ENCODE measurements at places on chromosomes 11 and 22.
A peak's percentile ranks its signal among the peaks of the same experiment; 100 is the strongest.

- no peak for DNase-seq
Measured at GRCh38 chr11:30218278-30218677, 12.5 kb upstream of the FSHB start.

DNA sequence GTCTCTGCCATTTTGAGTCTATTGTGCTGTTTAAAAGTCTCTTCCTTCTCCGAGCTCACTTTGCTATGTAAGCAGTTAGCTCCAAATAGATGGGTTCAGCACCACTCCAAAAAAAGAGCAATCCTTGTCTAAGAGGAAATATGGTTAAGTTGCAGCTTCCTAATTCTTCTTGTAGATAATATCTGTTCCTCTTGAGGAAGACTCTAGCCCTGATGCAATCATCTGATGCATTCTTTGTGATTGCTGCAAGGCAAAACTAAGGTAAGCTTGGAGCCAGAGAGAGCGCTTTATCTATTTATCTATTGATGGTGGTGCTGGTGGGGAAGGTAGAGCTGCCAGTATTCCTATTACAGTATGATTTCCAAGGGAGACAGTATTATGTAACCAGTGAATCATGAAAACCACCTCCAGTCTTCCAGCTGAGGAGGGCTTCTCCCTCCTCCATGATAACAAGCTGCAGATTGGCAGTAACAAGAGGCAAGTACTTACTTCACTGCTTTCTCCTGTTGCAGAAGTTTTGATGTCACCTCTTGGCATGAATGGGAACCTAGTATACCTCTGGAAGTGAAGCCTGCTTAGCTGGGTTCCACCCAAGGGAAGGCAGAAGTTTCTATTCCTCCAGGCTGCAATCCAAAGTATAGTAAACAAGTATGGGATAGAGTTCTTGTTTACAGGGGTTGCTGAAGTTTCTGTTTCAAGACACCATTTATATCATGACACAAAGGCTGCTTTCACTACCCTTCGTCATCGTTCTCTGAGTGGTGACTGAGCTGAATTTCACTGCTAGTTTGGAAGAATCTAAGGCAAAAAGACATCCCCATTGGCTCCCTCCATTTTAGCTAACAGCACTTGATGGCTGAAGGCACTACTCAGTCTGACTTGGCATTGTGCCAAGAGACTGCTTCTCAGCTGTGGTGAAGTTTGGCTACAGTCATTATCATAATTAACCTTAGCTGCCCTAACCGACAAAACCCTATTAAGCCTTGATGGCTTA, 49.7 kb downstream of the FDX1 start:
- DNase-seq: no peak

DNA sequence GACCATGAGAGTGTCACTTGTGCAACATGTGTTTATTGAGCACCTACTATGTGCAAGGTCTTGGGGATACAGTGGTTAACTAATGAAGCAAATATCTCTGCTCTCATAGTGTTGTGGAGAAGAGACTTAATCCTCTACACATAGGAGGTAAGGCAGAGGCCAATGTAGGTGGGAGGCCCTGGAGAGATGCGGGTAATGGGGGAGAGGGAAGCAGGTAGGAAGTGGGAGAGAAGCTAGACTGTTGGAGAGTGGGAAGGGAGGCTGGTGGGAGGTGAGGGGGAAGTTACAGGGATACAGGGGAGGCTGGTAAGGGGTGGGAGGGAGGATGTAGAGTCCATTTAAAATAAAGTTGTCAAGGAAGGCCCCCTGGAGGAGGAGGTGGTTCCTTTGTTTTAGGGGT, 240.0 kb downstream of the MIAT start:
- DNase-seq: no peak

GRCh38 chr22:38461414-38462081, 6.3 kb upstream of the KDELR3 start:
- DNase-seq: peak; percentile 66

- DNase-seq: no peak
Measured at GRCh38 chr11:16780698-16781550, 42.5 kb downstream of the C11orf58 start.

GRCh38 chr11:5992604-5993251, 5.9 kb upstream of the OR52L1 start:
- no peak for DNase-seq

GRCh38 chr11:124669193-124669592, 4.3 kb downstream of the SIAE start:
- DNase-seq: no peak

- no peak for DNase-seq
Measured at GRCh38 chr22:19892925-19893324, 38.3 kb upstream of the GNB1L start.

DNA sequence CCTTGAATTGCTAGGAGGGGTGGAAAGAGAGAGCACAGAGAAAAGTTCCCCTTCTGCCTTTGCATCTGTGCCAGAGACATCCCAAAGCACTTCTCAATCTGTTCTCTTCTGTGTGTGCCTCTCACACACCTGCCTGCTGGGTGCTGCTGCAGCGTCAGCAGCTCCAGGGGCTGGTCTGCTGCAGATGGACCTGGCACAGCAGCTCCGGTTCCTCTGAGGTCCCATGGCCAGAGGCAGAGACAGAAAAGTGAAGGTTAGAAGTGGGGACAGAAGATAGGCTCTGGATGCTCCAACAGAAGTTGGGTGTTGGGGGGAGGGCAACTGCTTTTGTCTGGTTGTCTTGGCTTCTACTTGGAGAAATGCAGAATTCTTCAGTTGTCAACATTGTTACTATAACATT, 48.9 kb upstream of the KIRREL3 start:
- DNase-seq: no peak

DNA sequence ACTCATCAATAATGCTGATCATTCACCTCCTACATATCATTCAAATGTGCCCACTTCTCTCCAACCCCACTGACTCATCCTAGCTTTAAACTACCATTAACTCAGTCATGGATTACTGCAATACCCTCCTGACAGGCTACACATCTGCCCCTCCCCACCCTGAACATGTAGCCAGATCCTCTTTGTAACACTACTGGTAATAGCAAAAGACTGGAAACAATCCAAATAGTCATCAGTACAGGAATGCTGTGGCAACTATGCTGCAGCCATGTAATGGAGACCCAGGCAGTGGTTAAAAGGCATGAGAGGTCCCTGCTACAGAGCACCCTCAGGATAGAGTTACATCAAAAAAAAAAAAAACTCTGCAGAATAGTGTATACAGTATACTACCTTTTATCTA, 16.6 kb downstream of the SLC43A3 start:
- no peak for DNase-seq

- no peak for DNase-seq
Measured at GRCh38 chr11:63273685-63274084, 30.3 kb upstream of the SLC22A25 start.

Data from stimulated activated CD4-positive, alpha-beta T cell treated with anti-CD3 and anti-CD28 coated beads, Interleukin-12 subunit alpha, Interleukin-12 subunit beta, amount 100 ng/mL, for 48 hours (primary cell).